T-helper 2 cell treated with Interferon-gamma antibody and Interleukin-4, amounts not matched to agents 100 ng/mL and 5 ng/mL, for 36 hours (primary cell): ENCODE measurements at places on chromosomes 6 and 20. TPM values are rescaled to one million over a fixed set of nuclear protein-coding genes. Genes with fewer than 3 reads are reported as not detected.

The RNF39 gene
- total RNA-seq: not detected in 2 replicates

The GTSF1L gene
- total RNA-seq: 0.23 TPM in 1 of 2 replicates, not detected in the other

The EYS gene
- not detected in 2 replicates for total RNA-seq

The GDAP1L1 gene
- total RNA-seq: not detected in 2 replicates

The TMEM151B gene
- total RNA-seq: not detected in 2 replicates
